ENCODE measurements at places on chromosomes 13 and 19.

DNA sequence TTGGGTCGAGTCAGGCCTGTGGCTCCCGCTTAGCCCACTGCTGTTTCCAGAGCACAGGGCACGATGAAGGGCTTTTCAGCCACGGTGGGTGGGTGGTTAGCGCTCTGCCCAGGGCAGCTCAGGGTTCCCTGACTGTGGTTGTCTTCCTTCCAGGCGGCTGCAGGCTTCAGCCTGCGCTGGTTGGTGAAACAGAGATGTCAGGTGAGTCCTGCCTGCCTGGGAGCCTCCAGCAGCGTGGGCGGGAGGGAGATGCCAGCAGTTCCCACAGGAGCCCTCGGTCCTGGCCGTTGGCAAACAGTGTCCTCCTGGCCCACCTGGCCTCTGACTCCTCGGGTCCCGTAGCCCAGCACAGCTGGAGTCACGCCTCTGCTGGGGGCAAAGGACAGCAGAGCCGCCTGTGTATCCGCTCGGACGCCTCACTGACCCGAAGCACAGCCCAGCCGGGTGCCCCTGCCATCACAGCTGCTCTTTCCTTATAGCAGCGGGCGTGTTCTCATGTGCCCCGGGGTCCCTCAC, 9.7 kb downstream of the ADAT3 start:
- DNase-seq, result no peak

DNA sequence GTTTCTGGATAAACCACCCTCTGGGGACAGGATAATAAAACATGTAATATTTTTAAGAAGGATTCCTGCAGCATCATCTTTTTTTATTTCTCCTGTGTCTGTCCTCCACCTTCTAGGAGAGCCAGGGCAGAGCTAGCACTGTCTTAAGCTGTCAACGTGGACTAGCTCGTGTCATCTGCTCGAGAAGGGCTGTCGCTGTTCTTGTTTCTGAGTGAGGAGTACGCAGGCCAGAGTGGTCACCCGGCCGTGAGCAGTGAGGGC, 13.9 kb downstream of the CAPN12 start:
- no peak for DNase-seq

DNA sequence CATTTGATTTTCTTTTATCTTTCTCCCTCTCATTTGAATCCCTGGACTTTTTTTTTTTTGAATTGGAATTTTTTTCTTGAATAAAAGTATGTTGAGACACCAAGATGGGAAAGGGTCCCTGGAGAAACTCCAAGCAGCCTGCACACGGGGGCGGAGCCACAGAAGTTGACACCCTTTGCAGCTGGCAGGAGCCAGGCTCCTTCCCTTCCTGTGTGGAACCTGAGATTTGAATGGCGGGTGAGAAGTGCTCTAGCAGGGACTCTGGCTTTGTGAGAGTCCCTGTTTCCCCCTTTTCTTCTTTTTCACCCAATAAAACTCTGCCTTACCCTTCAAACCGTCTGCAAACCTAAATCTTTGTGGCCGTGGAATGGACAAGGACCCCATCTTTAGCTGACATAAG, 1381.0 kb upstream of the MIR17HG start:
- DNase-seq, result no peak

GRCh38 chr19:45351401-45351952, 10.9 kb downstream of the KLC3 start:
- no peak for DNase-seq

DNA sequence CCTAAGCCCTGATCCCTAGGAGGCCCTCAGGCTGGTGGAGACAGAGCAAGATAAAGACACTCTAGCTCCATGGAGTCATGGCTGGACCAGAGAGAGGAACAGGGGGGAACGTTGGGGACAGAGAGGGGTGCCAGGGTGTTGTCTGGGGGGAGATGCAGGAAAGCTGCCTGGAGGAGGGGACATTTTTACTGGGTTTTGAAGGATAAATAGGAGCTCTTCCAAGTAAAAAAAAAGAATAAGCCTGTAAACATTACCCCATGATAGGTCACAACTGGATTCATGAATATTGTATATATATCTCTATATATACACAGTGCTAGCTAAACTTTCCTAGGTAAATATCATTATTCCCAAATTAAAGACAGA, 714 bp downstream of the HSH2D start:
- no peak for DNase-seq

GRCh38 chr13:42494157-42494556, 79.8 kb upstream of the TNFSF11 start:
- DNase-seq, result no peak

DNA sequence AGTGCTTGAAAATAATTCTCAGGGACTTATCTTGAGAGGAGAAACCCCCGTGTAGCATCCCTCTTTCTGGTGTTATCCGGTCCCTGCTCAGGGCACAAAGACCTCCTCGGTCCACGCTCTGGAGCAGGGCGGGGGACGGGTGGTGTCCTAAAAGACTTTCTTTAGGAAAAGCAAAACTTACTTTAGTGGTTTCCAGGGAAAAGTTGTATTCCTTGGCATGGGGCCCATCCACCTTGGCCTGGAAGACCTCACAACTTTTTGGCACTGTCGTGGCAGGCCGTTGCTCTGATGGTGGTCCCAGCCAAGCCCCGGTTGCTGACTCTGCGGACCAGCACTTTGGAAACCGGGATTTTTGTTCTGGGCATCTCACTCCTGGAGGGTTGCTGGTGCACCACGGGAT, 2.7 kb downstream of the AMER2 start:
- no peak for DNase-seq

DNA sequence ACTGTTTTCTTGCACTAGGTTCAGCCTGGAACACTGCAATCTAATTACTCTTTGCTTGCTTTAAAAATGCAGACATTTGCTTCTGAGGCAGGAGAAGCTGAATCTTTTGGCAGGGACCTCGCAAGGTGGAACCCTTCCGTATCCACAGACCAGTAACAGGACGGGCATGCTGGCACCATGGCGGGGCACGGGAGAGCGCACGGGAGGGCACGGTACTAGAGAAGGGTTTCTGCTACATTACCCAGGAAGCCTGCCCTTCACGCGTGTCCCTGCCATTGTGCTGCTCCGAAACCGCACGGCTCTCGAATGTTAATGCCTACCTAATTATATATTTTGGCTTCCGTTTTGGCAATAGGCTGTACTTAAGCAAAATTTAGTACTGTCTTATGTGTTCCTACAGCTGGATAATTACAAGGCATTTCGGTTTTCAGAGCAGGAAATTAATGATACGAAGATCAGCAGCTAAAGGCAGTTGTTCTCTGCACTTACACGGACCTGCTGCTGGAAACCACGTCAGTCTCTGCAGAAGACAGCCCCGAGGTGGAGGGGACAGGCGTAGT, 430.4 kb downstream of the IRS2 start:
- DNase-seq, result no peak

GRCh38 chr19:15437355-15438123, 12.2 kb downstream of the WIZ start:
- no peak for DNase-seq

DNA sequence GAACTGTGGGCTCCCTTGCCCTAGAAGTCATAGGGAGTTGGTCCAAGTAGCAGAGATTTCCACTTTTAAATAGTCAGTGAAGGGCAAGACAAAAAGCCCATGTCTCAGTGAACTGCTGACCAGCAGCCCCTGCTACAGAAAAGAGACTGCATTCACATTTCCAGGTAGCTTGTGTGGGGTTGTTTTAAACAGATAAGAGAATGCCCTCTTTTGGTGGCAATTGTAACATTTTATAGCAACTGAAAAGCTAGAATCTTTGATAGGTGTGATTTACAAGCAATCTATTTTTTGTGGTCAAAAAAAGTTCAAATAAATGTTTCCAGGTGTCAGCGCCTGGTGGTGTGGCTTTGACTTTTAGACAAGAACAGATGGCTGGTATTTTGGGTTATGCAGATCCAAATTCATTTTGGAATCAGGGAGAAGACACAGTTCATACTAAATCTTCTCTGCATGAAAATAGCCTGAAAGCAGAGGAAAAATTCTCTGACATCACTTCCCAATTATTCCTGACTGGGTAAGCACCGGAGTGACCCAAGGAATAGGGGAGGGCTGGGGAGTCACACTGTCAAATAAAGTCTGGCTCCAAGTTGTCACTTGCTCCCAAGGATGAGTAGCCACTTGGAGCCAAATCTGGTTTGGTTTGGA, 26.2 kb upstream of the GPR12 start:
- no peak for DNase-seq

GRCh38 chr19:38208571-38208970, 15.5 kb downstream of the DPF1 start:
- DNase-seq, result no peak

DNA sequence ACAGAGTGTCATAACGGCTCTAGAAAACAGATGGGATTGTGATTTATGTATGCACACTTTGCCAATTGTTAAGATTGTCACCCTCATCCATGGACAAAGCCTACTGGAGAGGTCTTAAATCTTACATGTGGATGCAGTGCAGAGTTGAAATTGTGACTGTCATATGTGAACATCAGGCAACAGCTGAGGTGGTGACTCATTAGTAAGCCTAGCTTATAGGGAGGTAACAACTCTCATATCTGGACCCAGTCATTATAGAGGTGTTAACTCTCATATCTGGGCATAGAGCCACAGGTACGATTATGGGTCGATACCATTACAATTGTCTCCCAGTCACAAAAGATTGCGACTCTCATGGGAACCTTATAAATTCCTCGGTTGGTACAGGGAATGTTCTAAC, 29.8 kb upstream of the ZNF254 start:
- DNase-seq, result no peak

GRCh38 chr13:91167706-91168385, 179.6 kb upstream of the MIR17HG start:
- DNase-seq, result no peak

DNA sequence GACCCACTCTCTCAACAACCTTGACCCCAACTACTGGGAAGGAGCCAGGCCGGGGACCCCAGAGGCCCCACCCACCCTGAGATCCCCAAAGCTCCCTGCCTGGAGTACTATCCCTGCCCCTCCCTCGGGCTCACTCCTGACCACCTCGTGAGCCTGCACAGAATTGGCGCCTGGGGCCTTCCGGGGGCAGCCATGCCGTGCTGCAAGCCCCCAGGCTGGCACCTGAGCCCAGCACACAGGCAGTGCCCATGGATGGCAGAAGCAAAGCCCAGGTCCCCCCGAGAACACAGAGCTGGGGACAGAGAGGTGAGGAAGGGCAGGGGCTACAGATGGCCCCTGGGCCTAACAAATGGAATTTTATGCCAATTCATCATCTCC, 13.9 kb downstream of the LSM4 start:
- no peak for DNase-seq

- DNase-seq, result no peak
These were observed 30.8 kb downstream of the CKM start for GRCh38 chr19:45291834-45292233.

DNA sequence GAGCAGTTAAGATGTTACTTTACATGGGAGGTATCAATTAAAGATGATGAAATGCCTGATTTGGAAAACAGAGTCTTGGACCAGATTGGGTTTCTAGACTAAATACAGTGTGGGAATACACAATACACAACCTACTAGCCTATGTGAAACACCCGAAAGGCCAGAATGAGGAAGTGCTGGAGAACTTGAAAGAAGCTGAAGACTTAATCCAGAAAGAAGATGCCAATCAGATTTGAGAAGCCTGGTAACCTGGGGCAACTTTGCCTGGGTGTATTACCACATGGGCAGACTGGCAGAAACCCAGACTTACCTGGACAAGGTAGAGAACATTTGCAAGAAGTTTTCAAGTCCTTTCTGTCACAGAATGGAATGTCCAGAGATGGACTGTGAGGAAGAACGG, 43.2 kb downstream of the N4BP2L1 start:
- no peak for DNase-seq

GRCh38 chr19:18894254-18895037, 1.5 kb downstream of the CERS1 start:
- DNase-seq, result no peak

DNA sequence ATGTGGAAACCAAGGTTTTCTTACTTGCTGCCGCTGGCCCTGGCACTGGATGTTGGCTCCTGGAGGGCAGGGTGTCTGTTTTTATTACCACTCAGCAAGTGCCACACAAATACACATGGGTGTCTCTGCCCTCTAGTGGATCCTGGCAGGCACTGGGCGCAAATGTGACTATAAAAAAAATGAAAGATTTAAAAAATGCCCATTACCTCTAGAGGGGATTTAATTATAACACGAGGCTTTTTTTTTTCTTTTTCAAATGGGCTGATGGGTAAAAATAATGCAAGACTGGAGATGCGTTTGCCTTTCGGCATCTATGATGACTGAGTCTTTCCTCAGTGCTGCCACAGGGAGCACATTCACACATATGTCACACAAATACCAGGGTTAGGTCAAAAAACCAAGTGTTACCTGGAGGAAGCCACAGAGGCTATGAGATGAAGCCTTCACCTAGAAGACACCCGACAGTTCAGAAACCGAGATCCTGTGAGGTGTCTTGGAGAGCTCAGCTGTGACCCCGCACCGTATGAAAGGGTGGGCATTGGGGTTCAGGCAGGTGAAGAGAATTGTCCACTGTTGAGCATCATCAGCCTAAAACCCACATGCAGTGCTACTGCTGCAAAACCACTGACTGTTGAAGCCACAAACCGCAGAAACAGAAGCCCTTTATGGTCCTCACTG, 25.7 kb downstream of the CHAMP1 start:
- peak; percentile 71 for DNase-seq

DNA sequence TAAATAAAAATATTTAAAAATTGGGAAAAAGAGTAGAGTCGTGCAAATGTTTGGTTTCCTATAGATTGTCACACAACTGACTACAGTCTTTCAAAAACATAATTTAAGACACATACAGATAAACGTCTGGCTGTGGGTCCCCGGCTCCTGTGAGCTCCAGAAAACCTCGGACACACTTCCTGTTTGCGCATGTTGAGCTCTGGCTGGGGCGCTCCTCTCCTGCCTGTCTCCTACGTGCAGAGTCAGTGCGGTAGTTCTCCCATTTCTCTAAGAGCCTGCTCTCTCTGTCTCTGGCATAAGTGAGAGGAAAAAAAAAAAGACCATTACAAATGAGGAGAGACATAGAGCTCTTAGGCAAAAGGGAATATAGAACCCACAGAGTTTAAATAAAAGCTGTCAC, 128.2 kb upstream of the OBI1 start:
- DNase-seq, result no peak

DNA sequence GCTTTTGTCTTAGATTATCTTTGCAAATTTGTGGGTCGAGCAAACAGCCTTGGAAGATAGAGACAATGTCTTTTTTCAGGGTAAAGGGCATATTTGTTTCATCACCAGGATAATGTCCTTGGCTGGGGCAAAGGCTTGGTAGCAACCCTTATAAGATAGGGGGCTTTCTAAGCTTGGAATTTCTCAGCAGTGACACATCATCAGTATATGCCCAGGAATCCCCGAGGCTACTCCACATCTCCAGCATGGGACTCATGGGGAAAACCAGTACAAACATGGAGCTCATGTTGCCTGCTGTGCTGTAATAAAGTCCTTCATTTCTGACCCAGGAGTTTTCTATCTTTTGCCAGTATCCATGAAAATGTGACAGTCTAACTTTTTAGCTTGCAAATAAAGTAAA, 77.1 kb downstream of the DCLK1 start:
- no peak for DNase-seq

All from CD4-positive, alpha-beta T cell treated with Interleukin-17A for 1 hour (primary cell).